ENCODE measurements at places on chromosomes 16 and 17.

GRCh38 chr16:72083778-72084404 lies 9.5 kb downstream of the TXNL4B start:
- DNase-seq = no peak

DNA sequence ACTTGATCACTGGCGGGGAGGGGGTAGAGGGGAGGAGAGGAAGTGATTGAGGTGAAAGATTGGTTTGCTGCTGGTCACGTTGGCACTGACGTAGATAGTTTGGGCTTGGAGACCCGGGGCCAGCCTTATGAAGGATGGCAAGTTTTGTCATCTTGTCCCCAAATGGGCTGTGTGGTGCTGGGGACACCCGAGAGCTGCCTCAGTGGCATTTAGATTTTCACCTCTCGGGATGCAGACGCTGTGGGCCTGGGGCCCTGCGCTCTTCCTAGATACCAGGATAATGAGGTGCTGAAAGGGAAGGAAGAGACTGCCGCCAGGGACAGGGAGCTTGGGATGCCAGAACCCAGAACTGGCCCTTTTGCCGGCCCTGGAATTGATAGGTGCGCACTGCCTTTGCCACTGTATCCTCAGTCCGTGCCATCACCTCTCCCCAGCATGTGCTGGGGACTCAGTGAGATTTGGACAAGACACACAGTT lies 1.4 kb upstream of the SOCS3 start:
- DNase-seq = no peak

DNA sequence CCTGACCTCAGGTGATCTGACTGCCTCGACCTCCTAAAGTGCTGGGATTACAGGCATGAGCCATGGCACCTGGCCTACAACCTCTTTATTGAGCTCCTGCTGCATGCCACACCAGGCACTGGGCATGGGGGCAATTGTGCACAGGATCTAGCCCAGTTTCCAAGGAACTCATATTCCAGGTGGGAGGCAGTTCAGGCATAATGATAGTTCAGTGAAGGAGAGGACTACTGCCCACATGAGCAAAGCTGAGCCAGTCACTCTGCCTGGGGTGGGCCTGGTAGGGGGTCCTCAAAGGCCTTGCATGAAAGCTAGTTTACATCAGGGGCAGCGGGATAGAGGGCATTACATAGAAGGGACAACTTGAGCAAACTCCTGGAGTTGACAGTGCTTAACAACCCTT lies 2.6 kb upstream of the HCRT start:
- DNase-seq = no peak

DNA sequence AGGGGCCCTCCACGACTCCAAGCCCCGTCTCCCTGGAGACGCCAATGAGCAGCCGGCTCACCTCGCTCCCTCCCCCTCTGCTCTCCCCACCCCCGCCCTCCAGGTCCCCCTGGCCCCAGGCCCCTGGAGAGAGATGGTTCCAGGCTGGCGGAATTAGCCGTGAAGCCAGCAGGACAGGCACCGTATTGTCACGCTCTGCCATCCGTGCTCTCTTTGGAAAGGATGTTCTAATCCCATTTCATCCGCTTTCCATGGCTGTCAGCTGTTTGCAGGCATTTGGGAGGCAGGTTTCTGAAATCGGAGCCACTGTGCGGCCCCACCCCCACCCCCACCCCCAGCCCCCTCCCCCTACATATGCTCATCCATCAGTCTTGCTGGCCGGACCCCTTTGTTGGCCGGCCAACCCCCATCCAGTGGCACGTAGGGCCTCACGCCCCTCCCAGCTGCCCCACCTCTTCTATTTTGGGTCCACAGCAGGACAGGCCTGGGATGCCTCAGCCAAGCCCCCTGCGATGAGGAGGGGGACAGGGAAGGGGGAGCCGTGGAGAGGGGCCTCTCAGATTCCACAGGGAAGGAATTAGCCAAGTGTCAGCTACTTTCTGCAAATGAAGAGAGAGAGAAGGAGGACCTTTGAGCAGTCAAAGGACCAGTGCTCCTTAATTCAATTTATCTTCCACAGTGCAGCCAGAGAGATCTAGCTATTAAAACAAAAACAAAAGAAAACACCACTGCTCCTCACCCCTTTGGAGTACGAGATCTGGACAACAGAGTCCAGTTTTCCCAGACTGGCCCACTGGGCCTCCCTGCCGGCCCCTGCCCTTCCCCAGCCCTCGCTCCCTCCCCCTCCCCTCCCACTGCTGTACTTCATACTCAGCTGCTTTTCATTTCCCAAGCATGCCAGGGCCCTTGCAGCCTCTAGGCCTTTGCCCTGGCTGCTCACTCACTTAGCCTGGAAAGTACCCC lies 30.7 kb downstream of the SDK2 start:
- DNase-seq = no peak

- no peak for DNase-seq
Measured at GRCh38 chr16:28087675-28088300, 24.3 kb upstream of the GSG1L start.
